ENCODE measurements at places on chromosomes 6 and 20. TPM values are rescaled to one million over a fixed set of nuclear protein-coding genes. Genes with fewer than 3 reads are reported as not detected.

DNA sequence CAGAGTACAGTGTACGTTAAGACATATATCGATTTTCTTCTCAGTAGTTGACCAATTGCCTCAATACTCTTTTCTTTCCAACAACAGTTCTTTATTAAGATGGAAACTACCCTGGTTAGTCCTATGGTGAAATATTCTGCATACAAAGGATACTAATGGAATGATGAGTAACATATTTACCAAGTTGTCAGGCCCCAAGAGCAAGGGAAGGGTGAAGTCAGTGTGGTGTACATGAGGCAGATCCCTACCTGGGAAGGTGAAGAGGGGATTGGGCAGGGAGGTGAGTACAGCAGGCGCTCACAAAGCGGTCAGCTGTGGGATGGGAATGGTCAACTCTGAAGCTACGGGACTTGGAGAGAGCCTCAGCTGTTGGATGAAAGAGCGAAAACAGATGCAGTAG, 29.7 kb downstream of the GJA1 start:
- DNase-seq, result no peak

DNA sequence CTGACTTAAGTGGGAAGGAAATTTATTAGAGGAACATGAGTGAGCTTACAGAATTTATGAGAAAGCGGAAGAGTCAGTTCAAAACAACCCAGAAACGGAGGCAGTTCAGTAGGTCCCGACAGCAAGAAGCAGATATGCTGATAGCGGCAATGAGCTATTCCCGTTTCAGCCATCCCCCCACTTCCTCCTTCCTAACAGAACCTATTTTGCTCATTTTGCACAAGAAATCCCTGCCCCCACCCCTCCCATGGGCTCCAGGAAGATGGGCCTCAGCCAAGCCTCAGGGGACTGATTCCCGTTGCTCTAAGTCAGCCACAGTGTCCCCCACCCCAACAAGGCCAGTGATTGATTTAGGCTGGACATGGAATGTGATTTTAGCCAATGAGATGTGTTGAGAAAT, 157.5 kb downstream of the CEBPB start:
- peak; percentile 57 for DNase-seq

GRCh38 chr6:5531161-5531560, 269.8 kb downstream of the FARS2 start:
- no peak for DNase-seq

DNA sequence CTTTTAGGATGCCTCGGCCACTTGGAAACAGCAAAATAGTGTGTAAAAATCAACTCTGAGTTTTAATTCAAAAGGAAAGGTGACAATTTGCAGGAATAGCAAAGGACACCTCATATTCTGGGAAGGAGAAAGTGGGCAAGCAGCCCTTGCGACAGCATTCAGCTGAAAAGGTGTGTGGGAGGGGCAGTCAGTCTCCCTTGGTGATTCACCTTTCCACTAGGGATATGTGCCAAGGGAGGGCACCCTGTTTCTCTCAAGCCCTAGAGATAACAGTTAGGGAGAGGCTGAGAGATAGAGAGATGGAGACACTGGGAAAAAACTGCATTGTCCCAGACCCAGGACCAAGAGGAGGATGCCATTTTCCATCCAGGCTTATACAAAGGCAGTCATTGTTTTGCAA, 228.1 kb downstream of the EPM2A start:
- DNase-seq, result no peak

DNA sequence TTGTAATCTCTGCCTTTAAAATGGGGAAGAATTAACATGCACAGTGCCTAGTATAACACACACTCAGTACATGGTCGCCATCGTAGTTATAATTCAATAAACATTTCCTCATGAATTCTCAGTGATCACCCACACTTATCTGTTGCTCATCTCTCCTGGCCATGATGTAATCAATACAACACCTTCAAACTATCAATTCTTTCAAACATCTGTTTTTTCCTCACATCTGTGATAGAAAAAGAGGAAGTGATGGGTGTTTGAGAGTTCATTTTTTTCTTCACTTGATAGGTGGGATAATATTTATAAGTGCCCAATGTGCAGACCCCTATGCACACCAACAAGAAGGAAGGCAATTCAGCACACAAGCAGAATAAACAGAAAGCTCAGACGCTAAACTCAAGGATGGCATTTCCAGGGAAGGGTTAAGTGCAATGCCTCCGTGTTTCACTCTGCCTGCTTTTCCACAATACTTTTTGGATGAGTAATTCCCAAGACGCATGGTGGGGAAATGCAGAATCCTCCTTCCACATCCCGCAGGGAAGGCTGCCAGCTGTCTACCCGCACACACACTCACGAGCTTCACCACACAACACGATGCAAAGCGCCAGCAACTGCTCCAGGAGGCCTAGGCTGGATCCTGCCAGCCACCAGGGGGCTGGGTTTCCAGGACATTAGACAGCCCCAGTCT, 100.3 kb downstream of the GMPR start:
- DNase-seq, result peak; percentile 71

- DNase-seq, result no peak
These were observed 21.9 kb downstream of the TREML1 start for GRCh38 chr6:41132254-41132653.

Gene PDE7B
- total RNA-seq, result 24.5 TPM

Gene PPIL4
- total RNA-seq, result 15.6 TPM

Gene NHSL1
- 53.0 TPM for total RNA-seq
